NCI-H510A (cell line): ENCODE measurements at places on chromosomes 16 and 17.

- no peak for DNase-seq
Observed at GRCh38 chr16:50360033-50360778, 8.6 kb downstream of the BRD7 start.

DNA sequence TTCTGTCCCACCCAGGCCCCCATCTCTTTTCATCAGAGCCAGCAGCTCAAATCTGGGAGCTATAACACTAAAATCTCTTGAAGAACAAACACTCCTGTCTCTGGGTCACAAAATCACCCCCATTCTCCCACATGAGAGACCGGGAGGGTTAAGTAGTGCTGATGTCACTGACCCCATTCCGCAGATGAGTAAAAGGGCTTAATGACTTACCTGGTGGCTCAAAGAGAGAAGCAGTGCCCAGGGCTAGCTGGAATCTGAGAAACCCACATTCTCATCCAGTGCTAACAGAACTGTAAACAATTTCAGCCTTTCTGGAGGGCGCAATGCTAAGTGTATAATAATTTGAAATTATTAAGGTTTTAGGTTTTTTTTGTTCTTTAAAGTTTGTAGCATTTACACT, 26.3 kb upstream of the LHX1 start:
- DNase-seq, result no peak

DNA sequence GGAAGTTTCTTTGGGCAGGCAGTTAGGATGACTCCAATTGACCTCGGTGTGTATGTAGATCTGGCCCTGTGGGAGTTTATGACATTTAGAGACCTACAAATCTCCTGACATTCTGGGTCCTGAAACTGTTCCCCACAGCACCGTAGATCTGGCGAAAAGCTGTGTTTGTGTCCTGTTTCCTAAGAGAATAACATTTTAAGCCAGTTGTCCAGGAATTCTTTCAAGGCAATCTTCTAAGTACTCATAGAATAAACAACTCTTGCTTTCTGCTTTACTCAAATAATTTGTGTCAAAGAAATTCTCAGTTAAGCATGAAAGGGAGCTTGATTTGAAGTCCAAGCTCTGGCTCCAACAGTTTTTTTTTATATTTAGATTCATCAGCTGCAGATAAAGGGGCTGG, 78.5 kb upstream of the ELAC2 start:
- no peak for DNase-seq

- no peak for DNase-seq
Observed at GRCh38 chr16:22785552-22785951, 28.4 kb upstream of the HS3ST2 start.

DNA sequence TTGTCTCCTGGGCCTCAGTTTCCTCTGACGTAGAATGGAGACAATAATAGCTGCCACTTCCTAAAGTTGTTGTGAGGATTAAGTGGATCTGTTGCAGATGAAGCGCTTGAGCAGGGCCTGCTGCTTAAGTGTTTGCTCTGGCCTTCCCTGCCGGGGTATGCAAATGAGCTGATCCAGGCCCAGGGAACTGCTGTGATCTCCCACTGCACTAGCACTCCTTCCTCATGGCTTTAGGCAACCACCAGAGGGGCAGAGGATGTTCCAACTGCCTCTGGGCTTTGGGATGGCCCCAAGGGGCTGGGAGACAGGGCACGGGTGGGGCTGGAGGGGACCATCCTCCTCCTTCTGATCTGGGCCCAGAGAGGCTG, 6.2 kb downstream of the SBK1 start:
- peak; percentile 82 for DNase-seq

GRCh38 chr17:44804302-44805089, 25.6 kb downstream of the GJC1 start:
- no peak for DNase-seq

GRCh38 chr17:40075201-40075941, 12.6 kb downstream of the THRA start:
- no peak for DNase-seq

DNA sequence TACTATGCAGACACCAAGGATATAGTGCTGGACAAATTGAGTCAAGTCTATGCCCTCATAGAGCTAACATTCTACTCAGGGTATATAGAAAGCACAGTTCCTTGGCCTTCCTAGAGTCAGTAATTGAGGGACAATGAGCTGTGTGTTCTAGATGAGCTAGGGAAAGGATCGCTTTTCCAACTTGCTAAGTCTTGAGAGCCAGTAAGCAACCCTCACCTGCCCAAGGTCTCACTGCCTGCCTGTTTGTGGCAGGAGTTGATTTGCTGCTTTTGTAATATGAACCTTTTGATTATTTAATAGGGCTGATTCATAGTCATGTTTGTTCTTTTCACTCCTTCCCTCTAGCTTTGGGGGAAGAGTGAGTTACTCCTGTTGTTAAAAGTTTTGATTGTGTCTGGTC, 6.5 kb downstream of the DDX42 start:
- DNase-seq, result peak; percentile 23

- no peak for DNase-seq
Observed at GRCh38 chr16:17350207-17350606, 120.6 kb downstream of the XYLT1 start.

DNA sequence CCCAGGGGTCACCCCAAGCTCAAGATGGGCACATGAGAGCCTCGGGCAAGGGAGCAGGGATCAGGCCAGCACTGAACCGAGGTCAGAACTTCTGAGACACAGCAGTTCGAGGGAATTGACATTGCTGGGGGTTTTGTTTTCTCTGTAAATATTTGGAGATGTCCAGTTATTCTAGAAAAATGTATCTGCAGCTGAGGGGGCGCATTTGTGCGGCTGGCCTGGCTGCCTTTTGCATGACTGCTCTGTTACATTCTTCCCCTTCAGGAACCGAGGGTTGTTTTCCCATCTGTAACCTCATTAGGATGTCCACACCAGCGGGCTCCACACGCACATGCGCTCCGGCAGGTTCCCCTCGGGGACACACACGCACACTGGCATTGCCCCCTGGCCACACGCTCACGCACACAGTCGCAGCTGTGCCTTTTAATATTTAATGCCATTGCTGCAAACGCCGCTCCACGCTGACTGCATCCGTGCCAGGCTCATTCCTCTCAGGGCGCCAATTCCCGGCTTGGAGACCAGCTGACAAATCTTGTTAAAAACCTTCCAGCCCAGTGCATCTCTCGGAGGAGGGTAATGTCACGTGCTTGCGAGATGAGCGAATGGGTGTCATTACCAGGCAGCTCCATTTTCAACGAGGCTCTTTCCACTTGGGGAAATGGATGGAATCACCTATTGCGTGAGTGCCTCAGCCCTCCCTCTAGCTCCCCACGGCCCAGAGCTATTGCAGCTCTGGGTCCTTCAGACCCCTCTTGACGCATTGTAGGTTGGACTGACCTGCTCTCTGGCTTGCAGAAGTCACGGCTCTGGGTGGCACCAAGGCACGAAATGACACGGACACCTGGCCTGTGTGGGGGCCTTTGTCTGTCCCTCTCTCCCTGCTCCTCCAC, 13.1 kb downstream of the CCR7 start:
- no peak for DNase-seq

DNA sequence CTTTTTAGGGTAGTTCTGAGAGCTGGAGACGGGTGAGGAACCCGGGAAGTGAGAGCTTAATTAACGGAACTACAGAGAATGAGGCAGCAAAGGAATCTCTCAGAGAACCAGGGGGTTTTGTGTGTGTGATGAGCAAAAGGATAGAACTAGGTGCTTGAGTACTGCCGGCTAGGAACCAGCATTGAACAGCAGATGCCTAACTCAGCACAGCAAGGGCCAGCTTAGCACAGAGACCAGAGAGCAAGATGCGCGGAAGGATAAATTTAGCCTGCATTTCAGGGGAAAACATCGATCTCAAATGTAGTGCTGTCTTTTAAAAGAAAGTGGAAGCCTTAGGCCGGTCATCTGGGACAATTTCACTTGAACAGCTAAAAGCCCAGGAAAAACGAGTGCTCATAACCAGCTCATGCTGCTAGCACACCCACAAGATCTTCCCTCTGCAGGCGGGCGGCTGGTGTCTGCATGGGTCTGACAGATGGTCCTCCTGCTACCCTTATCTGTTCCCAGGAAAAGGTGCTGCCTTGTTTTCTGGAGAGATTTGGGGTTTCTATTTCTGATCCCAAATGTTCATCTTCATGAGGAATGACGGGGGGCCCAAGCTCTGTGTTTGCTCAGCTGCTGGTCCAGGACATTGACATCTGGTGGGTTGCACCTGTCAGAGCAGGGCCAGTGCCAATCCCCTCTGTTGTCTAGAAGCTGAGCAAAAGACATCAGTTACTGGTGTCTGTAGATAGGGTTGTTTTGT, 103.9 kb downstream of the SOCS1 start:
- DNase-seq, result no peak

DNA sequence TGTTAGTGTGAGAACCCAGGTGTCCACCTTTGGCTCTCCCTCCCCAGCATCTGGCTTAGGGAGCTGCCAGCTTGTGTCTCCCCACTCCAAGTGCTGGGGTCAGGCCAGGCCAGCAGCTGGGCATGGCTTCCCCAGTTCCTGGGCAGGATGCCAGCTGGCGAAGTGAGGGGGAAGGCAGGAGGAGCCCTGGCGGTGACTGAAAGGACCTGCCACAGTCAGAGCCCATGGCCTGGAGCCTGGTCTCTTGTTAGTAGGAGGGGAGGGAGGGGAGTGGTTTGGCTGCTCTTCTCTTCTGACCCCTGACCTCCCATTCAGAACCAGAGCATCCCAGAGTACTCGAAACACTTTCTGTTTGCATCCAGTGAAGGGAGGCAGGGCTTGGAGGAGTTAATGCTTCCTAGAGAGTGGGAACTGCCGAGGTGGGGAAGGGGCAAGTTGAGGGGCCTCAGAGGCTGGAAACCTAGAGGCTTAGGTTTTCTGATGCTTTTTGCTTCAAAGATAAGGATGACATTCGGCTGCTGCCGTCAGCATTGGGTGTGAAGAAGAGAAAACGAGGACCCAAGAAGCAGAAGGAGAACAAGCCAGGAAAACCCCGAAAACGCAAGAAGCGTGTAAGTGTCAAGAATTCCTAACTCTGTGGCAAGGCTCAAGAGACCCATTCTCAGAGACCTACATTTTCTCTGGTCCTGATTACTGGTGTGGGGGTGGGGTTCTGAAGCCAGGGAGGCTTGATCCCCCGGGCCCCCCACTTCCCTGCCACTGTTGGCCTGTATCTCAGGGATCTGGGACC, 772 bp downstream of the CHD3 start:
- DNase-seq, result peak; percentile 96

GRCh38 chr16:16871196-16871595, 492.3 kb downstream of the NPIPA7 start:
- DNase-seq, result no peak

- DNase-seq, result no peak
Observed at GRCh38 chr16:11181899-11182279, 74.1 kb downstream of the SOCS1 start.
